ENCODE measurements at places on chromosomes 11 and 22.

GRCh38 chr11:12166299-12167060 is 56.1 kb downstream of the MICAL2 start:
- no peak for DNase-seq

DNA sequence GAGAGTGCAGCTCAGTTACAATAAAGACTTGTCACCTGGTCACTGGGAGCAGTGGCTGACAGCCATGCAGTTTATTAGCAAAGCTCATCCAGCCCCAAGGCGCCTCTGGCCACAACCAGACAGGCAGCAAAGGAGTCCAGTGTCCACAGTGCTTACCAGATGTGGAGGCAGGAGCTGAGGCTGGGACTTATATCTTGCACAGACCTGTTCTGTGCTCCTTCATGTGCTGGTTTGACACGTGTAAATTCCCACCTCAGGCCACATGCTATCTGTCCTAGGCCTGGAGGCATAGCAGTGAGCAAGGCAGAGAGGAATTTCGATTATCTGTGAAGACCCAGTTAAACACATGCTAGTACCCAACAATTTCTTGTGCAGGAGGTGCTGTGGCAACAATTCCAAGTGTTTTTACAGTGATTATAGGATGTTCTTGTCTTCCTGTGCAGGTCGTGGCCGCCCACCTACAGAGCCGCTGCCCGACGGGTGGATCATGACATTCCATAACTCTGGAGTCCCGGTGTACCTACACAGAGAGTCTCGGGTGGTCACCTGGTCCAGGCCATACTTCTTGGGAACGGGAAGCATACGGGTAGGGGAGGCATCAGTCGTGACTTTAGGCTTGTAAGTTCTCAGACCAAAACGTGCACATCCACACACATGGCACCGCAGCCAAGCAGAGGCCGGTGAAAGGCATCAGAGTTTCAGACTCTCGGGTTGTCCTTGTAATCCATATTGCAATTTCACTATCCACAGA is 9.4 kb downstream of the DGCR8 start:
- no peak for DNase-seq

DNA sequence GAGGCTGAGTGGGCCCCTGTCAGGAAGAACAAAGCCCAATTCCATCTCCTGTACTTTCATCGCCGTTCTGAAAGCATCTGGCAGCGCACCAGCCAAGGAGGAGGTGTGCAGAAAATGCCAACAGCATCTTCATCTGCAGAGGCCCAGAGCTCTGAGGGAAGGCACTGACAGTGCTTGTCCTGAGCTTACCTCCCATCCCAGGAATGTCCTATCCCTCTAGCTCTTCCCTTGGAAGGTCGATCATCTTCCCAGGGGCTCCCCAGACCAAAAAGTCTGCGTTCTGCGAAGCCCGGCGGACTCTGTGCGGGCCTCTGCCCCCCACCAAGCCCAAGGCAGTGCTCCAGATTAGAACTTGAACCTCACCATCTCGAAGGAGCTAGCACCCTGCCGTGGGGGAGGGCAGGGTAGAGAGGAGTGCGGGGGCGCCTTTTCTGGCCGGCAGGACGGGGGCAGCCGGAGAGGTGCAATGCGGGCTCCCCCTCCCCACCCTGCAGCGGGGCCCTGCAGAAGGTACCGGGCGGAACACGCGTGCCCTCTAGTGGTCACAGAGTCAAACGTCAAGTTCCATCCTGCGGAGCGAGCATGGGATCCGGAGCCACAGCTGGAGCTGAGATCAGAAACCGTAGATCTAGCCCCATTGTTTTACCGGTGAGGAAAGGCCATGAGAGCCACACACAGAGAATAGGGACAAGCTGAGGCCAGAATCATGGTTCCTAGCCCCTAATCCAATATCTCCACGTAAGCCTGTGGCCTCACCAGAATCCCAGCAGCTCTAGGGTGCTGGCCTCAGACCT is 5.0 kb downstream of the SCN2B start:
- peak; percentile 27 for DNase-seq

- DNase-seq = no peak
Measured at GRCh38 chr11:121248496-121248895, 44.1 kb upstream of the SC5D start.

- DNase-seq = no peak
Measured at GRCh38 chr11:64222651-64223000, 3.4 kb downstream of the TRPT1 start.

- DNase-seq = no peak
Measured at GRCh38 chr11:90135016-90135415, 553 bp downstream of the NAALAD2 start.
